ENCODE measurements at places on chromosomes 3 and 15. TPM values are rescaled to one million over a fixed set of nuclear protein-coding genes. Genes with fewer than 3 reads are reported as not detected.

GRCh38 chr3:31103623-31104180 is 209.2 kb upstream of the GADL1 start:
- no peak for DNase-seq

The LRRC31 gene
- total RNA-seq = not detected

GRCh38 chr15:81255315-81255957 is 58.8 kb downstream of the IL16 start:
- no peak for DNase-seq

- no peak for DNase-seq
Measured at GRCh38 chr15:49151831-49152230, 3.6 kb downstream of the COPS2 start.

- DNase-seq = peak; percentile 52
Measured at GRCh38 chr3:108190346-108190745, 31.9 kb downstream of the IFT57 start.

The CLDN16 gene
- total RNA-seq = not detected

The TMEM207 gene
- not detected for total RNA-seq

GRCh38 chr3:17840651-17841050 is 98.2 kb upstream of the TBC1D5 start:
- DNase-seq = no peak

- no peak for DNase-seq
Measured at GRCh38 chr3:133477487-133477886, 77.6 kb downstream of the BFSP2 start.

- DNase-seq = peak; percentile 57
Measured at GRCh38 chr3:33318710-33319380, 41.6 kb downstream of the FBXL2 start.

- no peak for DNase-seq
Measured at GRCh38 chr15:41605566-41605965, 46.6 kb downstream of the TYRO3 start.

- DNase-seq = peak; percentile 67
Measured at GRCh38 chr3:168047190-168047795, 48.4 kb downstream of the GOLIM4 start.

The MEX3B gene
- 4.1 TPM for total RNA-seq

GRCh38 chr3:106172101-106172500 is 303.3 kb upstream of the CBLB start:
- no peak for DNase-seq

- no peak for DNase-seq
Measured at GRCh38 chr3:148937467-148938255, 53.7 kb upstream of the GYG1 start.

DNA sequence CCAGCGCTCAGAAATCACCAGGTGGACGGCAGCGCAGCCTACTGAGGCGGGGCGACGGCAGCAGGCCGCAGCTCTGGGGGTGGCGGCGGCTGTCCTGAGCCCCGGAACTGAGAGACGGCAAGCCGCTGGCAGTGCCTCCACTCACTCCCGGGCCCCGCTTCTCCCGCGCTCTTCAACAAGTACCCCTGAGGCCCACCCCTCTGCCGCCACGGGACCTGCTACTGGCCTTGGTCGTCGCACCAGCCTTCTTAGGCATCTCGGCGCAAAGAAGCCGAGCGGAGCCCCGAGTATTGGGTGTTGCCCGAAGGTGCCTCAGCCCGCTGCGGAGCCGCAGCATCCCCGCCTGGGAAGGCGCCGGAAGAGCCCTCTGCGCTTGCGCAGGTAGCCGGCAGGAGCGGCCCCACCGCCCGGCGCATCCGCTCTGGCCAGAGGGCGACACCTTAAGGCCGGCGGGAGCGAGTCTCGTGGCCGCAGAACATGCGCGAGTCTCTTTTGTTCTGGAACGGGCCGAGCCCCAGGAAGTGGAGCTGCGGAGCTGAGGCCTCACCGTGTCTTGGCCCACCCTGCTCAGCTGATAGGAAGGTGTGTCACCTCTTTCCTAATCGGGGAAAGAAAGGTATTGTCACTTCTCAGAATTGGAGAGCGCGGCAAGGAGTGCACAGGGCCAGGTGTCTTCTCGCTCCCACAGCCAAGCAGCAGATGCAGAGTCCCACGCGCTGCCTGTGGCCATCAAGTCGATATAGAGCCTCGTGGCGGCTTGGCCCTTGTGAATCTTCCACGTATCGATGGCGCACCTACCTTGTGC is at the start of gene C15orf40:
TSS of gene C15orf40 (minus strand) at position 369 of the 805 bp plus-strand sequence. CDS start at position 337, 32 bp downstream.
- DNase-seq = peak; percentile 90

GRCh38 chr3:179463319-179463718 is 12.0 kb upstream of the GNB4 start:
- DNase-seq = no peak

The SPSB4 gene
- under 0.01 TPM for total RNA-seq

DNA sequence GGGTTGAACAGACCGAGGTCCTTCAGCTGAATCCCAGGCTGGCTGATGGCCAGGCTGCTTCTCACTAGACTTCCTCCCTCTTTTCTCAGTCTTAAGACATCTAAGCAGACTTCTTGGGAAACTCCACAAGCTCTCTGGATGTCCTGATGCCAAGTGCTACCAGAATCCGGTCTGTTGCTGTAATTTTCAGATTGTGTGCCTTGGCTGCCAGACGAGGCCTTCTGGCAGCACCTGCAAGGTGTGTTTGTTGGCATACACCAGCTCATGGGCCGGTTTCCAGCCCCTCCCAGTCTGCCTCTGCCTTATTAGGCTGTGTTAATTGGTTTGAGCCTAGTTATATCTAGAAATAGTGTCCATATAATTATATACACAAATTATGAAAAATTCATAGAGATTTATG is 120.6 kb downstream of the TNIK start:
- DNase-seq = no peak

The MESP2 gene
- total RNA-seq = not detected

- no peak for DNase-seq
Measured at GRCh38 chr3:58555203-58555602, 18.2 kb upstream of the ACOX2 start.

GRCh38 chr3:142977399-142977728 is 13.9 kb upstream of the PAQR9 start:
- no peak for DNase-seq

GRCh38 chr3:16512435-16513140 is 911 bp downstream of the RFTN1 start:
- no peak for DNase-seq

GRCh38 chr3:65356331-65357248 is 668.8 kb upstream of the ADAMTS9 start:
- no peak for DNase-seq

The CD96 gene
- not detected for total RNA-seq

The ATP10A gene
- total RNA-seq = under 0.01 TPM

- no peak for DNase-seq
Measured at GRCh38 chr15:37014566-37014965, 85.8 kb downstream of the MEIS2 start.

DNA sequence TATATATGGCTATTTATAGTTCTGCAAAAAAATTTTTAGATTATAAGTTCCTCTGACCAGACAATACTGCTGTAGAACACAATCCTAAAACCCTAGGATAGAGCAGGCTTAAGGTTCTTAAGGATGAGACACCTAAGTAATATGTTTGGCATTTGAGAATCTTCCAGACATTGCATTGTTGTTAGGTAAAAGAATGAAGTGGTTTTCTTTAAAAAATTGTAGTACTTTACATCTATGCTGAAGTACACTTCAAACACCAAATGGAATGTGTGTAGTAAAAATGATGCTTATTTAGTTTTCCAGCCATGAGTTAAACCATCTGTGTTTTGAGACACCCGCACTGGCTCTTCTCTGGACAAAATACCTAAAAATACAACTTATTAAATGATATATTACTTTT is 857.7 kb downstream of the OTOL1 start:
- no peak for DNase-seq

DNA sequence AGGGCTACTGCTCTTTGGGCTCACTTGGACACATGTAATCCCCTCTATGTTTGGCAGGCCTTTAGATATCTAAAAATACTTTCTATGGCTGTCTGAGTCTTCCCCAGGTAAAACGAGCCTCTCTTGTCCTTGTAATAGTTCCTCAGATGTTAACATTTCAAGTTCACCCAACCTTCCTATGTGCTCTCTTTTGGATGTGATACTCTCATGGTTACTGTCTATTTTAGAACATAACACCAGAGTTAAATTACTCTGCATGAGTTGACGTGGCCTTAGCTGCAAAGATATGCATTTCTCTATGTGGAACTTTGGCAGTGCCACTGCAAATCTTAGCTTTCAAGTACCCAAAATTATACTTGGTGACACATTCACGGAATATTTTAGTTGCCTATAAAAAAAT is 31.9 kb upstream of the CSPG5 start:
- no peak for DNase-seq

All from dermis microvascular lymphatic vessel endothelial cell (primary cell).